ENCODE measurements at places on chromosomes 6 and 20.

- no peak for DNase-seq
Measured at GRCh38 chr6:46815130-46815529, 21.9 kb downstream of the MEP1A start.

DNA sequence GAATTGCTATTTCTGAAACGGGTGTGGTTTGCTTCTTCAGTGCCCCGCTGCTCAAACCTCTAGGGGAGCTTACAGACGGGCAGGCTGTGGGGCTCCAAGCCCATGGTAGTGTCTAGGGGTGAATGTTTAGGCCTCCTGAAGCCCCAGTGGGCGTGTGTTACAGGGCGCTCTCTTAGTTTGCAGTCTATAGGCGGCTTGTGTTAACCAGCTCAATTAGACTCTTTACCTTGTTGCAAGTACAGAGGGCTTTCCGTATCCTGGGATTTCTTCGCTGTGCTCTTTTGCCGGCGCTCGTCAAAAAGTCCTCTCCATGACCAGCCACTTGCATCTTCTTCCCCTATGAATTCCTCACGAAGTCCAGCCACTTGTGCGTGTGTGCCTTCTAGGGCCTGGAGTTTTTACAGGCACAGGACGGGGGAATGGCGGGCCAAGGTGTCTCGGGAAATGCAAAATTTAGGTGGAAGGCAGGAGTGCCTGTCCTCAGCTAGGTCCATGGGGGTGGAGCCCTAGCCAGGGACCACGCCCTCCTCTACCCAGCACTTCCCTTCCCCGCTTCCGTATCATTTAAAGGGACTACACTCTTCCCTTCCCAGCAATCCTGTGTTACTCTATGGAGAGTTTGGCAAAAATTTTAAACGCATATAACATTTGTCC, 94.5 kb downstream of the HTR1B start:
- no peak for DNase-seq

GRCh38 chr6:18121580-18122127, 823 bp downstream of the NHLRC1 start:
- no peak for DNase-seq

- DNase-seq = no peak
Measured at GRCh38 chr6:46136831-46137230, 7.0 kb downstream of the ENPP4 start.

DNA sequence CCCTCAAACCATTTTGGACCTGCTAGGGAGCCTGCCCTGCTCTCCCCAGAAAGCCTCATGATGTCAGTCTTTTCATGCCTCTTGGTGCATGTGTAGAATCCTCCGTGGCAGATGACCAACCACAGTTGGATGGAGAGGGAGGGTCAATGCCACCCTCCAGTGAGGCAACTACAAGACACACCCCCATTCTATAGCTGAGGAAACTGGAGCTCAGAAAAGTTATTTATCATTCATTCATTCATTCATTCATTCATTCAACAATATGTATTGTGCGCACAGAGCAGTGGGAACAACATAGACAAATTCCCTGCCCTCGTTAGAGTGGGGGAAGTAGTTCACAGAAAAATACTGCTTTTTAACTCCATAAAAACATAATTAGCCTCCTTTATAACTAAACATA, 16.8 kb downstream of the SNRPB start:
- no peak for DNase-seq

GRCh38 chr20:20360464-20360863, 7.4 kb upstream of the INSM1 start:
- no peak for DNase-seq

- no peak for DNase-seq
Measured at GRCh38 chr6:158758941-158759479, 60.2 kb downstream of the EZR start.

DNA sequence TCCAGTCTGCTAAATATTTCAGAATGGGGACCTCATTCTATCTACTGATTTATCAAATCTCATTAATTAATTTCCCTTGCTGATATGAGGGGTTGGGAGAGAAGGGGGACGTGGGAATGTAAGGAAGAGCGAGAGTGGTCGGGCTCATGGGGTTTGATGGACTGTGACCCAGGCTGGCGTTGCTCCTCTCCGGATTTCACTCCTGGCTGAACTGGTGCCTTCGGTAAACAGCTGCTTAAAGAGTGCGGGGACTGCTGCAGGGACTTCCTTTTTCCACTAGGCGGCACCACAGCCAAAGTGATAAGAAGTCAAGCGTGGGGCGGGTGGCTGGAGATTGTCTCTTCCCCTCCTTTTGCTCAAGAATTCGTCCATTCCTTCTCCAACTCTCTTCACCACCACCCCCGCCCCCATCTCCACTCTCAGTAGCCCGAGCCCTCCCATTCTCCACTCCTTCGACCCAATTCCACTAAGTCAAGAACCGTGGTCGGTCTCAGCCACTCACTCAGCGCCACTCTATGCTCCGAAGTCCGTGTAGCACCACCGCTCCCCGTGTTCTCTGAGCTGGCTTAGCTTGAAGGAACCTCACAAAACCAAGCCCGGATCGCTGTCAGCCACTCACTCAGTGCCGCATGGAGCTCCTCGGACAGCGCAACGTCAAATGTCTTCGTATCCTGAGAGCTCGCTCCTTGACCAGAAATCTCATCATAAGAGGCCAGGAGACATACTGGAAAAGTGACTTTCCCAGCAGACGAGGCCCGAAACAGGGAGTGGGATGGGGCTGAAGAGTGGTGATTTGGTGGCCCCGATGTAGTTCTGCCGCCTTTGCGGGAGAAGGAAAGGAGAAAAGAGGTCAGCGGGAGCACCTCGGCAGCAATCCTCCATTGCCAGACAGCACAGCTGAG, 9.7 kb downstream of the TRIM31 start:
- peak; percentile 96 for DNase-seq

GRCh38 chr6:25928562-25929324, 1.7 kb downstream of the SLC17A2 start:
- DNase-seq = no peak

GRCh38 chr6:169793408-169793807, 42.0 kb downstream of the ERMARD start:
- no peak for DNase-seq

DNA sequence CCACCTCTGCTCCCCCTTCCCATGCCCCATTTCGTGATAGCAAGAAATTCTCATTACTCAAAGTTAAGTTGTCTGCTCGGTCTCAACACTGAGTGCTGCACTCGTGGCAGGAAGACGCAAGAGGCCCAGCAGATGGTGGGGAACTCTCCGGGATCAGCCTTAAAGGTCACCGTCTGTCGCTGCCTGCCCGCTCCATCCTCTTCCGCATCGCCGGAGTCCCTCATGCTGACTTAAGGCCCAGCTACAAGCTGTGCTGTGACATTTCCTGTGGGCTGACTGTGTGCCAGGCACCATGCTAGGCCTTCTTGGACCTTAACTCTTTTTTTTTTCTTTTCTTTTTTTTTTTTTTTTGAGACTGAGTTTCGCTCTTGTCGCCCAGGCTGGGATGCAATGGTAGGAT, 17.8 kb downstream of the GRM4 start:
- no peak for DNase-seq

GRCh38 chr6:119658917-119659316, 309.4 kb upstream of the MAN1A1 start:
- no peak for DNase-seq

GRCh38 chr20:36941401-36941835, 10.1 kb downstream of the SAMHD1 start:
- no peak for DNase-seq

- no peak for DNase-seq
Measured at GRCh38 chr6:122180132-122180531, 219.3 kb upstream of the HSF2 start.

- DNase-seq = peak; percentile 47
Measured at GRCh38 chr20:63183422-63184146, 32.3 kb downstream of the YTHDF1 start.

GRCh38 chr6:141700819-141701218, 431.9 kb upstream of the GJE1 start:
- DNase-seq = no peak

- DNase-seq = no peak
Measured at GRCh38 chr6:169426611-169427010, 173.0 kb upstream of the THBS2 start.

DNA sequence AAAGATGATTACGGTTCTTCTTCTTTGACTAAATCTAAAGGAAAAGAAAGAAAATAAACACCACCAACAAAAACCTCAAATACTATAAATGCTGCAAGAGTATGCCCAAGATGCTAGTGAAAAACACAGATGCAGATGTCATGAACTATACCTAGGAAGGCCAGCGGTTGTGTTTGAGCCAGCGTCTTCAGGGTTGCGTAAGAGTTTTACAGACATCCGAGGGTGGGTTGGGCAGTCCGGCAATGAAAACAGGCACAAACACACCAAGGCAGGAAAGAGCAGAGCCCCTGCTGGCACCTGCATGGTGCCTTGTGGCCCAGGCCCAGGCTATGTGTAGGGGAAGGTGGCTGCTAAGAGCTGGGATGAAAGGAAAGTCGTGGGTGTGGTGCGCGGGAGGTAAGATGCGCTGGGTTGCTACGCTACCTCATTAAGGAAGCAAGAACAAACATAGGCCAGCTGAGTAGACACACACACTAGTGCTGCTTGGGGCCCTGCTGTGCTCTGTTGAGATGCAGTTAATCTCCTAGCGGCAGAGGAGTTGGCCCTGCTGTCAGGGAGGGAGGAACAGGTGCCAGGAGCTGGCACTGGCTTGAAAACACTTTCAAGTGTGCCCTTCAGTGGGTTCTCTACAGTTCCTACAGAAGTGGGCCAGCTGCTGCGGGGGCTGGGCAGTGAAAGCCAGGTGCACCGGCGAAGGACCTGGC, 170.2 kb upstream of the PLN start:
- no peak for DNase-seq

- no peak for DNase-seq
Measured at GRCh38 chr6:67916399-67916798, 718.7 kb upstream of the ADGRB3 start.

- DNase-seq = no peak
Measured at GRCh38 chr6:22024973-22025467, 271.8 kb downstream of the PRL start.

GRCh38 chr6:130159956-130160355, 62.8 kb downstream of the SAMD3 start:
- DNase-seq = no peak

DNA sequence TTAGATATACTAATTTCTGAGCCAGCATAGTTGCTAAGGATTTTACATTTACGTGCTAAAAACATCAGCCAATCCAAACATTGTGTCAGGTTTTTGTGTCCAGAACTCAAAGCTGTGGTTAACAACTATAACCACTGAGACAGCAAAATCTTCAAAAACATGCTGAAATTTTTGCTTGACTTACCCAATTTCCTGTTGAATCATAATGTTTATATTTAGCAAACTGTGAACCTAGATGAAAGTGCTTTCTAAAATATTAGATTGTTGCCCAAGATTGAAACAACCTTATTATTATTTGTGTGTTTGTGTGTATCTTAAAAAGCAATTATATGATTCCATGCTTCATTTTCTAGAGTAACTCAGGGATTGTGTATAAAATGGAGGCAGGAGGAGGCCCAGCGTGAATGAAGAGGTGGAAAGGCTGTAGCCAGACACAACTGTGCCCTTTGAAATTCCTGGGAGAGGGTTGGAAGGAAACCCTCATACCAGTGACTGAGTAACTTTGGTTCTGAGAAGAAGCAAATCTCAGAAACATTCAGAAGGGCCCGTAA, 48.0 kb downstream of the ARMC2 start:
- DNase-seq = no peak

- no peak for DNase-seq
Measured at GRCh38 chr6:130008236-130008873, 10.0 kb upstream of the L3MBTL3 start.

GRCh38 chr6:124432620-124433019, 529.6 kb upstream of the RNF217 start:
- DNase-seq = no peak

DNA sequence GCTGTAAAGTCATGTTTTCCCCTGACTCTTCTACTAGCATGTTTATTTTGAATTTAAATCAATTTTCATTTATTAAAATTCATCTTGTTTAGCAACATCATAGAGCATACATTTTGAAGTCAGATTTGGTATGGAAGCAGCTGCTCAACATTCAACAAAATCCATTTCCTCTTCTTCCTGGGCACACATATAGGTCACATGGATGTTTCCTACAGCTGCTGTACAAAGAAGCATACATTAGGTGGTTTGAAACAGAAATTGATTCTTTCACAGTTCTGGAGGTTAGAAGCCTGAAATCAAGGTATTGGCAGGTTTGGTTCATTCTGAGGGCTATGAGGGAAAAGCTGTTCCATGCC, 495.2 kb downstream of the RFPL4B start:
- DNase-seq = no peak

- DNase-seq = no peak
Measured at GRCh38 chr6:122026582-122027369, 372.7 kb upstream of the HSF2 start.

DNA sequence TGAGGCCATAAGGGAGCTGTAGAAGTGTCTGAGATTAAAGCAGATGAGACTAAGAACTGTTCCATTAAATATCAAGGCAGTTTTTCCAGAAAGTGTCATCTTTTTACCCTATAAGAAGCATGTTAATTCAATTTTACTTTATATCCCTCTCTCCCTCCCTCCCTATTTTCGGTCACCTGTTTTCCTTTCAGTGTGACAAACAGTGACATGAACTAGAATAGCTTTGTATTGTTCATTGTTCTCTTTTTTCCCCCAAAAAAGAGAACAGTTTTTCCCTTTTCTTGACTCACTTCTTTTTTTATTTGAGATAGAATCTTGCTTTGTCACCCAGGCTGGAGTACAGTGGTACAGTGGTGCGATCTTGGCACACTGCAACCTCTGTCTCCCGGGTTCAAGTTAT, 269.3 kb downstream of the ZFAND3 start:
- no peak for DNase-seq

DNA sequence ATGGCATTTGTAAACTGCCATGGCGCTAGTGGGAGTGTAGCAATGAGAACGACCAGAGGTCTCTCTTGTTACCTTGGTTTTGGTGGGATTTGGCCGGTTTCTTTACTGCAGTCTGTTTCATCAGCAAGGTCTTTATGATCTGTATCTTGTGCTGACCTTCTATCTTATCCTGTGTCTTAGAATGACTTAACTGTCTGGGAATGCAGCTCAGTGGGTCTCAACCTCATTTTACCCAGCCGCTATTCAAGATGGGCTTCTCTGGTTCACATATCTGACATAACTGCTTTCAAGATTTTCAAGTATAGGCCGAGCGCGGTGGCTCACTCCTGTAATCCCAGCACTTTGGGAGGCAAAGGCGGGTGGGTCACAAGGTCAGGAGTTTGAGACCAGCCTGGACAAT, 1.9 kb upstream of the SFT2D1 start:
- no peak for DNase-seq

DNA sequence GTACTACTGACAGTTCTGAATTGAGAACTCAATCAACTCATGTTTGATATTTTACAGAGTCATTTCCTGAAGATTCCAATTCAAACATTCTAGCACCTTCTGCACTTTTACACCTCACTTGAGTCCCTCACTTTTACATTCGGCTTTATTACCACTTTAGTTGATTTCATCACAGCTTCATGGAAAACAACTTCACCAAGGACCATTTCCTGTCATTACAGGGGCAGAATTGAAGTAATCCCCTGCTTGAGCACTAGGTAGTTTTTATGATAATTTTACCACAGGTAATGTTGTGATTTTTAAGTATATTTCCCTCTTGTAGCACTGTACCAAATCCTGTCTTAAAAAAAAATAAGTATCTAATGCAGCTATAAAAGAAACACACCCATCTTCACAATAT, 312.9 kb downstream of the BTBD9 start:
- no peak for DNase-seq
